ENCODE measurements at places on chromosomes 5 and 9.
A peak's percentile ranks its signal among the peaks of the same experiment; 100 is the strongest.

GRCh38 chr5:141780952-141781781 is 97.0 kb downstream of the PCDH1 start:
- DNase-seq: no peak

- DNase-seq: no peak
These were observed 136.2 kb upstream of the PHYKPL start for GRCh38 chr5:178368716-178369300.

DNA sequence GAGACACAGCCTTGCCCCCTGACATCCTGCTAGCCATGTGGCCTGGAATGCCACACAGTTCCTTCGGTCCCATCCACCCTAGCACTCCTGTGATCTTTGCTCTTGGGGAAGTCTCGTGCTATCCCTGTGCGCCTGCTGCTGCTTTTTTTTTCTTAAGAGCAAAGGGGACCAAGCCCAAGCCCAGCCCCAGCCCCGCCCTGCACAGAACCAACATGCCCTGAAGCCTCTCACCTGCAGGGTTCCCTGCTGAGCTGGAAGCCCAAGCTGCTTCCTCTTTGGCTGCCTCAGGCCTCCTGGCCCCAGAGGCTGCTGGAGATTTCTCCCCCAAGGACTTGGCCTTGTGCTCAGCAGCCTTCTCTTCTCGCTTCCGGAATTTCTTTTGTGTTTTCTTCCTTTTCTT is 1.8 kb downstream of the SURF6 start:
- peak; percentile 23 for DNase-seq

GRCh38 chr9:106403081-106403480 is 459.9 kb upstream of the ZNF462 start:
- DNase-seq: no peak

Measured in RWPE2 (cell line).